ENCODE measurements at places on chromosomes 6 and 20.

- DNase-seq, result no peak
Measured at GRCh38 chr6:44023586-44024454, 103.4 kb downstream of the MRPL14 start.

- no peak for DNase-seq
Measured at GRCh38 chr6:39884696-39885095, 49.6 kb downstream of the MOCS1 start.

DNA sequence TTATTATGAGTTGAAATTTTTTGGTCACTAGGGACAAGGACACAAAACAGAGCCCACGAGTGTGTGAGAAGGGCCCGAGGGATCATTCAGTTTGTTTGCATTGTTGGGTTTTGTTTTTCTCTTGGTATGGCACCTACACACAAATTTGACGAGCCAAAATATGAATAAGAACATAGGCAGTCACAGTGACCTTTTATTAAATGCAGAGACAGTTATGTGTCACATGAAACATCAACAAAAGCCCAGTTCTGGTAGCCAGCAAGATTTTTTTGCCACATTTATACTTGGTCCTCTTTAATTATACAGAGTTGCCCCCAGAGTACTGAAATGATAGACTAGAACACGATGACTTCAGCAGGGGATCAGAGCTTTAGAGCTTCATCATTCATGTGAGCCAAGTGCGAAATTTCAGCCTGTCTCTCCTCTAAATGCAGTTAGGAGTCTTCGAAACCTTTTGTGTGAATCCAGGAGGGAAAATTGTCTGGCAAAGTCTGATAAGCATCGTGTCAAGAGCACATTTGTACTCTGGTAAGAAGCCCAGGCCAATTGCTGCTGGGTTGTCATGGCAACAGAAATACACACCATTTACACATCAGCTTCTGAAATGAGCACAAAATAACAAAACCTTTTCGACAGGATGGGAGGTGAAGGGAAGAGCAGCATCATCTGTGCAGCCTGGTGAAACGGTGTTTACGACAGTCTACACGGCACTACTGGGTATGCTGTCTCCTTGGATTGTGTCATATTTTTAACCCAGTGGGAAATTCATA, 79.2 kb upstream of the RIPOR2 start:
- peak; percentile 63 for DNase-seq

- peak; percentile 46 for DNase-seq
Measured at GRCh38 chr20:63737945-63738686, 1.5 kb upstream of the SLC2A4RG start.

All from CD8-positive, alpha-beta T cell (primary cell).